ENCODE measurements at places on chromosomes 13 and 19. TPM values are rescaled to one million over a fixed set of nuclear protein-coding genes. Genes with fewer than 3 reads are reported as not detected.

The NUP58 gene
- total RNA-seq = 55.8 TPM

The CEACAM16 gene
- total RNA-seq = not detected

The FFAR2 gene
- total RNA-seq = 0.38 TPM

The ZNF85 gene
- total RNA-seq = 7.8 TPM

The PGLYRP2 gene
- total RNA-seq = not detected

The KLK3 gene
- total RNA-seq = not detected

The DCLK1 gene
- 116 TPM for total RNA-seq

The CEACAM7 gene
- not detected for total RNA-seq

The PLA2G4C gene
- total RNA-seq = 6.8 TPM

The ZNF530 gene
- total RNA-seq = 2.0 TPM

The KLK2 gene
- total RNA-seq = not detected

The CCL25 gene
- total RNA-seq = not detected

The LPAR6 gene
- total RNA-seq = 50.3 TPM

The C5AR1 gene
- total RNA-seq = 8.5 TPM

The LILRA1 gene
- total RNA-seq = 1.1 TPM

The TMEM150B gene
- total RNA-seq = 16.6 TPM

The TLE6 gene
- total RNA-seq = not detected

The MED4 gene
- 40.4 TPM for total RNA-seq

The SYT5 gene
- not detected for total RNA-seq

The IGLON5 gene
- not detected for total RNA-seq

The F7 gene
- not detected for total RNA-seq

The CDC16 gene
- 91.7 TPM for total RNA-seq

The SLC5A5 gene
- not detected for total RNA-seq

The CD70 gene
- total RNA-seq = not detected

The PSG7 gene
- not detected for total RNA-seq

The CD320 gene
- 30.4 TPM for total RNA-seq

The COL4A2 gene
- 849 TPM for total RNA-seq

The ADGRE2 gene
- 2.8 TPM for total RNA-seq

The IGFL1 gene
- total RNA-seq = not detected

The SIGLEC9 gene
- total RNA-seq = 15.2 TPM

The KLHL26 gene
- 14.8 TPM for total RNA-seq

The TTC9B gene
- not detected for total RNA-seq

The PODNL1 gene
- total RNA-seq = 0.85 TPM

The DCT gene
- total RNA-seq = 1.3 TPM

The SOX1 gene
- not detected for total RNA-seq

The NDUFA3 gene
- total RNA-seq = 89.8 TPM

Measured in subcutaneous adipose tissue (tissue), 4 donors.